ENCODE measurements at places on chromosomes 13 and 19.

GRCh38 chr13:99983499-99984401 lies 2.2 kb downstream of the ZIC2 start:
- DNase-seq = no peak

- no peak for DNase-seq
Measured at GRCh38 chr19:29260477-29261317, 47.7 kb upstream of the UQCRFS1 start.

DNA sequence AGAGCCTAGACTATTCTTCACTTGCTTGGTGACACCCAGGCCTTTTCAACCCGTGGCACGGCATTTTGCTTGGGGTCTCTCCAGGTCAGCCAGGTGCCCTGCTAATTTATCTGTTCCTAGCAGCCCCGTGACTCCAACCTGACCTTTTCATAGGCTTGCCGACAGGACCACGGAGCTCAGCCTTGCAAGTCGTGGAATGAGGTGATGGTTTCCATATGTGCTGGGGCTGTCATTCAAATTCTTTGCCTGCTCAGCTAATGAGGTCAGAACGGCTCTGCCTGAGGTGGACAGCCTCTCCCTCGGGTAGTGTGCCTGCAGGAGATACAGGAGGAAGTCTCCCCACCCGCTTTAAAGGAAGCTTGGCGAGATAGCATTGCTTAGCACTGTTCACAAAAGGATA lies 61.0 kb downstream of the SHISA2 start:
- no peak for DNase-seq

DNA sequence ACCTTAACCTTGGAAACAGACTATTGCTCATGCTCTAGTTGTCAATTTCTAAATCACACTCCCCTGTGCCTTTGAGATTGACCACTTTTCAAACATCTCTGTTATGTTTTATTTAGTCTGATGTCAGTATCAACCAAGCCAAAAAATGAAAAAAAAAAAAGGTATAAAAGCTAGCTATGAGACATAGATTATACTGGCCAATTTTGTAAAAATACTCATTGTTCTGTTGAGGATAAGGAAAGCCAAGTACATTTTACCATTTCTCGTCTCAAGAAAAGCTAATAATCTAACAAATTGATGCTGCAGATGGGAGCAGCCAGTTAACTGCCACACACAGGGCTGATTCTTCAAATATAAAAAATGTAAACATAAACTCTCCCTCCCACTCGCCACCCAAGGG lies 572.6 kb upstream of the KLF12 start:
- no peak for DNase-seq

DNA sequence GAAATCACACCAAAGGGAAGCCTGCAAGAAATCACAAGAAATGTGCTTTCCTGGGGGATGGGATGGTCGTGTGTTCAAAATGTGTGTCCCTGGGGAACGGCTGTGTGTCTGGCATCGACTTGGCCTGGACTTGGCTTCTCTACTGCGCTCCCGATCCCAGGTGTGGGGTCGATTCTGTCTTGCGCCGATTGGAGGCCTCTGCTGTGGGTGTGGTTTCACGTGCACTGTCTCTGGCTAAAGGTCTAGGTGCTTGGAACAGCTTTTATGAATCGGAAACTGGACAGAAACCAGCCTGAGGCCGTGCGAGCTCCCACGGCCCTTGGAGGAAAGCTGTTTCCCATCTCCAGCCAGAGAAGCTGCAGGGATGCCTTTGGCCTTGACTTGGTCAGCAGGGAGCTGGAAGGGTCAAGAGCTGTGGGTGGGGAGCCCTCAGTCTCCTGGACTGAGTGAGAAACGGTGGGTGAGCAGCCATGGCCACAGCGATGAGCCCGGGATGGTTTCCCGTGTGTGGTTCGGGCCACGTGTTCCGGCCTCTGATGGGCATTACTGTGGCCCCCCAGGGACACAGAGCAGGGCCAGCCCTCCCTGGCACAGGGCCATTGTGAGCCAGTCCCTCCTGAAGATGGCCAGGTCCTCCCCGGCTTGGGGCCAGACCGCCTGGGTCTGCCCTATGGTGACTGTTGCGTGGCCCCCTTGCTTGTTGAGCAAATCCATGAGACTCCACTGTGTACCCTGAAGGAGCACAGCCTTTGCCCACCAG lies 29.7 kb downstream of the MCF2L start:
- no peak for DNase-seq
